ENCODE measurements at places on chromosomes 5 and 9. TPM values are rescaled to one million over a fixed set of nuclear protein-coding genes. Genes with fewer than 3 reads are reported as not detected.

GRCh38 chr9:109537288-109537687 is 39.2 kb upstream of the PTPN3 start:
- no peak for DNase-seq

- DNase-seq: no peak
Observed at GRCh38 chr9:123421801-123422455, 65.9 kb downstream of the CRB2 start.

The IFNA21 gene
- total RNA-seq: not detected

The EPB41L4A gene
- 21.5 TPM for total RNA-seq

DNA sequence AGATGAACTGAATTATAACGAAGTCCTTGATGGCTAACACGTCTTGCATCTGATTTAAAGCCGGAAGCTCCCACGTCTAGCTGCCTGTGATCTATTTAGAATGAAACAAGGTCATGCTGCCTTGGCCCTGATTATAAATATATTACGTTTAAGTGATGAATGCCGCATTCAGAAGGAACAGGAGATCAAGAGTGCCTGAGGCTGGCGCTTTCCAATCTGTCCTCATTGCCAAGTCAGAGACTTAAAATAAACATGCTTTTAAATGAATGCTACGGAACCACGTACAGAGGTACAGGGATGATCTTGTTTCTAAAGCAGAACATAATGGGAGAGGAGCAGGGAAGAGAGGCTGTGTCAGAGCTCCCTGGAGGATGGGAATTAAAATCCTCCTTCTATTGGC is 292.8 kb downstream of the TLE1 start:
- no peak for DNase-seq

DNA sequence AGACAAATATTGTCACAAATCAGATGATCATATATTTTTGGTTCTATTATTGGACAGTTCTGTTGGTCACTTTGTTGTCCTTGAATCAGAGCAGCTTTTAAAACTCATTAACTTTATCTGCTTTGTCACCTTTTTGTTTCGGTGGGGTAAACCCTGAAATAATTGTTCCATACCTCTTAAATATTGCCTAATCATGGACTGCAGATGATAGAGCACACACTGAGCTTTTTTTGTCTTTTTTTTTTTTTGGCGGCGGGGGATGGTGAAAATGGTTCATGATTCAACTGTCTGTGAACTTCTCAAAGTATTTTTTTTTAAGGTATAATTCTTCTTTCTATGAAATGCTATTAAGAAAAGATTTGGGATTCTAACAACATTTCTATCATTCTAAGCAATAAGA is 1.8 kb downstream of the NUDT12 start:
- DNase-seq: no peak

- DNase-seq: no peak
Observed at GRCh38 chr5:164360589-164360988, 855.2 kb downstream of the MAT2B start.

DNA sequence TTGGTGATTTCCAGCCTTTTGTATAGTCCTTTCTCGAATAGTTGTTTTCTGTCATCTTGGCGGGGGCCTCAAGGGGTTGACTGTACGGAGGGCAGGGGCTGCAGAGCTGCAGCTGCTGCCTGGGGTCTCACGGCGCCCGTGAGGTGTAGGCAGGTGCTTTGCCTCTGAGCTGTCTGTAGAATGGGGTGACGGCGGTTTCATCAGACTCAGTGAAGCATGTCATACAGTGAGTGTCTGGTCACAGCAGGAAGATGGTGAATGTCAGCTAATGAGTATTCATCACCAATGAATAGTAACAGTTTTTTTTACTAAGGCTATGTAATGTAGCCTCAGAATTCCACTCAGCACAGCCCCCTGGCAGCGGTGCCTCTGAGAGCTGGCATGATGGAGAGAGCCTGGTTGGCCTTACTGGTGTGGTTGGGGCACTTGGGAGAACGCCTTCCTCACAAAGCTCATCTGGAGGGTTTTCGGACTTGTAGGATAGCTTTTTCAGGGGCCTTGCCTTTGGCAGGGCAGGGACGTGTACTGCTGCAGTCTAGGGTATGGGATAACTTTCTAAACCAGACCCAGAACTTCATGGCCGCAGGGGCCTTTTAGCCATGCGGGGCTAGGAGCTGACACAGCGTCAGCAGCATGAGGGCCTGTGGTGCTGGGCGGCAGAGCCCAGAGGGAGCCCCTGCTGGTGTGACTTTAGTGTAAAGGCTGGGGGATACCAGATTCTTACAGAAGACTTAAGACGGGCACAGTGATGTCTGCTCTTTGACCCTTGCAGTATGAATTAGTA is 15.0 kb downstream of the TENT4A start:
- no peak for DNase-seq

The NOXA1 gene
- total RNA-seq: 2.2 TPM

DNA sequence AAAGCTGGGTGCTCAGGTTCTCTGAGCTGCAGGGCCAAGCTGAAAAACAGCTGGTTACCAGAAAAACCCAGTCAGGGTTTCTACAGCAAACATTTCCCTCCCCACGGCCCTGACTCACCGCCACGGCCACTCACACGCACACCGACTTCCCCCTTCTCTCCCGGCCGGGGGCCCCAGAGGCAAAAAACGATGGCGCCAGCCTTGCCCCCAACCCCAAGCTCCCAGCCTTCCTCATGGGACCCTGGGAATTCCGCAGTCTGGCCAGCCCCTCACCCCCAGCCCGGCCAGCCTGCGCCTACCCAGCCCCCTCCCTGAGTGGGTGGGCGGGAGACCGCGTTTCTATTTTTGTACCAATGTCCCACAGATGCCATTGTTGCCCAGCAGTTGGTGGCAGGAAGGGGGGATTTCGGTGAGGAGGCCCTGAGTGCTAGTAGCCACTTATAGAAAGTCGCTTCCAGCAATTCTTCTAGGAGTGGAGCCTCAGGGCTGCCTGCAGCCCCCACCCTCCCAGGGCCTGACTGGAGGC is 18.4 kb downstream of the ENG start:
- DNase-seq: peak; percentile 82

The TRIM14 gene
- 5.1 TPM for total RNA-seq

- DNase-seq: no peak
Observed at GRCh38 chr9:91382298-91382697, 20.6 kb upstream of the AUH start.

DNA sequence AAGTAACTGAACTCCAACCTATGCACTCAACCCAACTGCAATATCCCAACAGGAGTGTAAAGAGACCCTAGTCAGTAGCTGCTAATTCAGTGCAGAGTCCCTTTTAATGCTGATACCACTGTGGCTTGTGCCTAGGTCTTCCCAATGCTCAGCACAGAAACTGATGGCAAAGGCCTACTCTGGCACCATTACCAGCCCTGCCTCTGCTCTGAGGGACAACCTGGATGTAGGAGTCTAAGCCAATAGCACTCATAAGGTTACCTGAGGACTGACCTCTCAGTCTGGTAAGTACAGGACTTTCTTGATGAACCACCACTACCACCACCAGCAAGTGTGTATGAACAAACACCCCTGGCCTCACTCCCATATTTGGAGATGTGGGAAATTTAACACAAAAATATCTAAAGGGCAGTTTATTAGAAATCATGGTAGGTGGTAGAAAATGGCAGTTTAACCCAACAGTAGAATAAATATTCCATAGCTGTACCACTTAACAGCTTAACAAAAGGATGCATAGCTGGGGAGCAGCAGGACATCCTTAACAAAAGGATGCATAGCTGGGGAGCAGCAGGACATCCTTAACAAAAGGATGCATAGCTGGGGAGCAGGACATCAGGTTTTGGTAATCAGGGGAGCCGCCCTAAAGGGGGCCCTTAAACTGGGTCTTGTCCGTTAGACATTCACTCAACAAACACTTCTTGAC is 11.0 kb upstream of the DNAJA1 start:
- no peak for DNase-seq

The ARHGEF28 gene
- total RNA-seq: 1.9 TPM

DNA sequence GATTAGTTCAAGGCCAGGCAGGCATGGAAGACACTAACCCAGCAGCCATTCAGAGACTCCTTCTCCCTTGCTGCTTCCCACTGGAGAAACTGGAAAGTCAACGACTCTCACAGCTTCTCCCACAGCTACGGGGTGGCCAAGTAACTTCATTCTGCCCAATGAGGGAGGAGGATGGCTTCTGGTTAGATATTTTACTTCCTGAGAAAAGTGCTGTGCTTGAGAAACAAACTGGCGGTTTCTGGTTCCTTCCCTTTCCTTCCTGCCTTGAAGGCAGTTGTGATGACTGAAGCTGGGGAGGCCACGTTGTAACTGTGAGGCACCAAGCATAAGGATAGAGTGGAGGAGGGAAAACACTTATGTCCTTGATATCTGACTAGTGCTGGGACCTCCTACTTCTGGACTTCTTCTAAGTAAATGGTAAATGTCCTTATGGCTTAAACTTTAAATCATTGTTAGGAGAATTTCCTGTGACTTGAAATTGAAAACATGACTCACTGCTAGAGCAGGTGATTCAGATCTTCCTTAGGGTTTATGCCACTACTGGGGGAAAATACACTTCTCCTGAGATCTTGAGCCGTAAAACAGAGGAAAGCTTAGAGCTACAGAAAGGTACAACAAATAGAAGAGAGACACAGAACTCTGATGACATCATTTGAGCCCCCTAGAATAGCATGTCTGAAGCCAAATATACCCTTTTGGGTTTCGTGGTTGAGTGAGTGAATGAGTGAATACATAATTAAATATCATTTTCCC is 3.1 kb upstream of the GNPDA1 start:
- DNase-seq: no peak

The TNC gene
- total RNA-seq: 0.57 TPM

The PFN3 gene
- total RNA-seq: not detected

The SPATA31D4 gene
- not detected for total RNA-seq

The F12 gene
- not detected for total RNA-seq

GRCh38 chr9:107869111-107869510 is 379.5 kb upstream of the KLF4 start:
- no peak for DNase-seq

The MLANA gene
- total RNA-seq: not detected

Measured in Right ventricle myocardium inferior (tissue), 1 donor.